ENCODE measurements at places on chromosomes 3 and 15. TPM values are rescaled to one million over a fixed set of nuclear protein-coding genes. Genes with fewer than 3 reads are reported as not detected.

Gene TUSC7
- not detected for total RNA-seq

Gene ROPN1
- total RNA-seq, result not detected

Gene IMPG2
- 0.09 TPM for total RNA-seq

Gene ADAMTSL3
- total RNA-seq, result 1.1 TPM

Gene PAK6
- 8.7 TPM for total RNA-seq

Gene MYZAP
- total RNA-seq, result 0.68 TPM

Gene ZNF148
- 20.0 TPM for total RNA-seq

Gene SLC2A2
- total RNA-seq, result not detected

Gene SKOR1
- 0.11 TPM for total RNA-seq

Gene FLNB
- 127 TPM for total RNA-seq

Gene ADAMTS17
- 1.8 TPM for total RNA-seq

Gene ECE2
- 0.46 TPM for total RNA-seq

Gene TOPBP1
- total RNA-seq, result 36.2 TPM

Gene ALPK3
- total RNA-seq, result 23.0 TPM

Gene GRAMD1C
- 2.6 TPM for total RNA-seq

Gene TRAT1
- not detected for total RNA-seq

Gene SYNPR
- total RNA-seq, result 0.85 TPM

Gene COLQ
- 2.2 TPM for total RNA-seq
